ENCODE measurements at places on chromosomes 7 and 10. TPM values are rescaled to one million over a fixed set of nuclear protein-coding genes. Genes with fewer than 3 reads are reported as not detected.

HABP2 gene
- not detected for total RNA-seq

MTPN gene
- total RNA-seq = 149 TPM

MYO1G gene
- 649 TPM for total RNA-seq

FOXP2 gene
- not detected for total RNA-seq

HPSE2 gene
- not detected for total RNA-seq

CH25H gene
- not detected for total RNA-seq

PIP gene
- total RNA-seq = not detected

VWDE gene
- total RNA-seq = 10.5 TPM
